Iris pigment epithelial cell (primary cell): ENCODE measurements at places on chromosomes 1 and 21.

- DNase-seq: no peak
Observed at GRCh38 chr1:75188892-75189291, 54.7 kb downstream of the LHX8 start.

DNA sequence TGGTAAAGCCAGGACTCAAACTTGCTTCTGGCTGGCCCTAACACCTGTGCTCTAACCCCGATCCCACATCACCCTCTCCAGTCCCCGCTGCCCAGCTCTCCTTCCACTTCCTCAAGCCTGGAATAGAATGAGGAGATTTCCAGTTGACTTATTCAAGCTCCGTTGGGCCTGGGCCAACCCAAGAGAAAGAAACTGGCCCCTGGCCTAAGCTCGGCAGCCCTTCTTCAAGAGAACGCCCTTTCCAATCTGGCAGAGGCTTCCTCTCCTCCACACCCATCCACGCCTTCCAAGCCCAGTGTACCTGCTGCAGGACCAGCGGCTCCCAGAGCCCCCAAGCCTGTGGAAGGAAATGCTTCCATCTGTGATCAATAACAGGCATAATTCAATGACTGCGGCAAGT lies 51.9 kb downstream of the LRRN2 start:
- DNase-seq: no peak

- no peak for DNase-seq
Observed at GRCh38 chr1:156113282-156113950, 1.1 kb upstream of the LMNA start.

- DNase-seq: no peak
Observed at GRCh38 chr1:173014160-173014559, 36.6 kb downstream of the TNFSF18 start.
